ENCODE measurements at places on chromosomes 2 and 18.
A peak's percentile ranks its signal among the peaks of the same experiment; 100 is the strongest.

GRCh38 chr2:134446383-134447017, 192.6 kb downstream of the MGAT5 start:
- DNase-seq: peak; percentile 55

DNA sequence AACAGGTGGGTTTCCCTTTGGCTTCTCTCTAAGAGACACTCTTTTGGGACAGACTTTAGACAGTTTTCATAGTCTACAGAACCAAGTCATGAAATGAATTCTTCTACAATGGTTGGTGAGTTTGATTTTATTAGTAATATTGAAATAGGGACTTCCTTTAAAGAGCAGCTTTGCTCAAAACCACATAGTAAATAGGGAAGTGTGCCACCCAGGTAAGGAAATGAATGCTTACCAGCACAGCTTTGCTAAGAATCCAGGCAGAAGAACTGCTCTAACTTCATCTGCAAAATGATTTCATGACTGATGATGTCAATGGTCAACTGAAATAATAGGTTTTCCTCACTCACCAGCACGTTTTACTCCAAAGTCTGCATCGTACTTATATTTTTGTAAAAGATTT, 89.2 kb downstream of the NYAP2 start:
- no peak for DNase-seq

GRCh38 chr18:22912149-22912548, 21.0 kb upstream of the RBBP8 start:
- DNase-seq: no peak

GRCh38 chr18:76350134-76351025, 144.7 kb downstream of the ZNF516 start:
- no peak for DNase-seq

DNA sequence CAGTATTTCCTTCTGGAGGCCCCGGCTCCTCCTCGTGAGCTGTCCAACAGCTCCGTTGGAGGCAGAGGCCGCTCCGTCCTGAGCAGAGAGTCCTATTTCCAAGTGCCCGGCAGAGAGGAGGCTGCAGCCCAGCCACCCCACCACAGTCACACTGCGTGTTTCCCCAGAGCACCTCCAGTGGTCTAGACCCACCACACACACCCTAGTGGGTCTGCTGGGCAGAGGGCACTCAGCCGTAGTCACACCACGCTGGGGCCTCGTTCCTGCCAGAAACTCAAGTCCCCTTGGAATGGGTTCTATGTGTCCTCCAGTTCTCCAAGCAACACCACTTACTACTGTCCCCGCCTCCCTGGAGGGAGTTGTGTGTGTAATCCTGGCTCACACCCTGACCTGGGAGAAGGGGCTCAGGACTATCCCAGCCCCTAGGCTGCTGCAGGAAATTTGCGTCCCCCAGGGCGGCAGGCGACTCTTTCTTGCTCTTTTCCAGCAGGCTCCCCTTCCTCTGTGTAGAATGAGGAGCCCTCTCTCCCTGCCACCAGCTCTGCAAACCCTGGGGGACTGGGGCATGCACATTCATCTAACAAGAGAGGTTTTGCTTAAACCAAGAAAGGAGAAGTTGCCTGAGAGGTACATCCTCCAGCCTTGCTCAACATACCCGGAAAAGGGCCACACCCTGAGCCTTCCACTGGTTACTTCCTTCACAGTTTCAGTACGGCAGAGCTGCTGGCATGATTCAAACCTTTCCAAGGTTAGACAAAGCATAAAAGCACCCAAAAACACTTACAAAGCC, 114.1 kb downstream of the NDUFA10 start:
- DNase-seq: no peak

GRCh38 chr2:16141641-16141921, 201.2 kb downstream of the MYCN start:
- DNase-seq: no peak

DNA sequence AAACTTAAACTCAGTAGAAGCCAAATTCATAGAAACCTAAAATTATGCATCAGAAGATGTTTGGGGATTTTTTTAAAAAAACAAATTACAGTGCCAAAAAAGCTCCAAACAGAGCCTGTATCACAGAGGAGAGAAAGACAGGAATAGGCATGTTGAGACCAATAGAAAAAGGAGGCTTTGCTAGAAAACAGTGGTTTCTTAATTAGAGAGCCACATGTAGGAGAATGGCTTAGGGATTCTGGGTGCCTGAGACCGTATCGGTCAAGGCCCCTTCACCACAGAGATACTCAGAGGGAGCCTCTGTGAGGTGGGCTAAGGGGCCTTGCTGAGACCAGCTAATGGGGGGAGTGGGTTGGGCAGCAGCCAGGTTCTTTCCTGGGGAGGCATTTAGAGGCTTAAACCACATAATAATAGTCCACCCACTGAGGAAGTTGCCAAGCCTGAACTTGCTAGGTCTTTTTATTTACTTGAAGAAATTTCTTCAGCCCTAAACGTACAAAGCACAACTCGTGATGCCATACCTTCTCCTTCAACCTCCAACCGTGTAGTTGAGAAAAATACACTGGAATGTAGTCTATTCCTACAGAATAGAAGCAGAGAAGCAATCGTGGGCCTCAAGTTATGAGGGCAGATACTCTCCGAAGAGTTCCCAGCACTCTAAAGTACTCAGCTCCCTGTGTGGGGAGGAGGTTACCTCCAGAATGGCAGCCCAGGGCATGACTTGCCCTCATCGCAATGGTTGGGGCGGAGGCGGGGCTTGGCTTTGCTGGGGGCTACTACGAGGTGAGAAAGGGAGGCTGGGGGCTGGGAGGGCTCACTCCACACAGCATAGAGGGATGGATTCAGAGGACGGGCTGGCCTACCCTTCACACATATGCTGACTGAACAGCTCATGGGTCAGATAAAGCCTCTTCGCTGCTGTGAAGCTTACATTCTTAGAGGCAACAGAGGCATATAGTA, 237.9 kb downstream of the TPGS2 start:
- no peak for DNase-seq

- no peak for DNase-seq
Measured at GRCh38 chr2:219182331-219183150, 4.5 kb downstream of the RETREG2 start.

DNA sequence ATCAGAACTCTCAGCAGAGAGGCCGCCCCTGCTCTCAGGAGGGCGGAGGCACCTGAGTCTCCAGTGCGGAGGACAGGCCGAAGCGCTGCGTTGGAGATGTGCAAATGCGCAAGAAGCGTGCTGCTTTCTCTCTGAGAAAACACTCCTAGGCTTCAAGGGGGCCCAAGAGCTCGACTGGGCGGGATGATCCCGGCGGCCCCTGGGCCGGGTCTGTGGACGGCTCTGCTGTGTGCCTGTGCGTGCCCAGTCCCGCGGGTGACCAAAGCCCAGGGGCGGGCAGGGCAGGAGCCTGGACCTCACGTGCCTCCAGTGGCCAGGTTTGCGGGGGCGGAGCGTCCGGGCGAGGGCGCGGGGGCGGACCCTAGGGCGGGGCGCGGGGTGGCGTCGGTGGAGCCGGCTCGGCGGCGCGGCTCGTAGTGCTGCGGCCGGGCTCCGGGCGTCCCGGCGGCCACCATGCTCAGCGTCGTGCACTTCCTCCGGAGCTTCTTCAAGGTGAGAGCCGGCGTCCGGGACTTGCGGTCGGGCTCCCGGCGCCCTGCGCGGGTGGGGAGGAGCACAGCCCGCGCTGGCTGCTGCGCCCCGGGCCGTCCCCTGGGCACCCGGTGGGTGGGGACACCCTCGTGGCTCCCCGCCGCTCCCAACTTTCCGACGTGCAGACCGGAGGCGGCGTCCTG, at the start of gene ARHGEF4:
ARHGEF4 (plus strand) TSS at position 414 of the 674 bp plus-strand sequence; CDS start at position 454, 40 bp downstream.
- no peak for DNase-seq

DNA sequence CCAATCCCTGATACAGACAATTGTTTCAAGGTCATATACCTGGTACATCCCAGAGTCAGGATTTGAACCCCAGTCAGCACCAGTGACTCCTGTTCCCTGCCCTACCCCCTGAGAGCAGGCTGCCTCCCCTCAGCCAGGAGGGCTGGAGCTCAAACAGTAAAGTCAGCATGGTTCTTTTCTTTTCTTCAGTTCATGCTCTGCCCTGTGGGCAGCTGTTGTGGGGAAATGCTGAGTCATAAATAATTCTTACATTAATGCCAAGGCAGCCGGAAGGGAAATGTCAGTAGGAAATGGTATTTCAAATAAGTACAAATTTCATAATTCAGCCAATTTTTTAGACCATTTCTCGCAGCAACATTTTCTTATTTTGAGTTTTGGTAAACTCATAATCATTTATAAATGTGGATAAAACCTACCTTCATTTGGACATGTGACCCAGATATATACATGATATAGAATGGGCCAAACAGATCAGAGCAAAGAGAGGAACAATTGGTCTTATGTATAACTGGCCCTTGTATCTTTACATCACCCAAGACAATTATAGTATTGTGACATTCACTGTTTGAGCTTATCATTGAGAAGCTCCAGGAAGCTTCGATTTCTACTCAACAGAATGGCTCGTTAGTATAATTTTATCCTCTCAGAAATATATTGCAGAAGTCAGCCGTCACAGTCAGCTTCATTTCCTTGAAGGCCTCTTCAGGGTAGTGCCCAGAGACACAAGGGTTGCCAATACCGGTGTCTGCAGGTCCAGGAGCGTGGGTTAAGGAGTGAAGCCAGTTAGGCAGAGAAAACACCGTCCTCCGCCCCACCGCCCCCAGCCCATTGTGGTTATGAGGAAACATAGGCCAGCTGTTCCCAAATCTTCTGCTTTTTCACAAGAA, 28.0 kb upstream of the SCYGR1 start:
- DNase-seq: peak; percentile 47

DNA sequence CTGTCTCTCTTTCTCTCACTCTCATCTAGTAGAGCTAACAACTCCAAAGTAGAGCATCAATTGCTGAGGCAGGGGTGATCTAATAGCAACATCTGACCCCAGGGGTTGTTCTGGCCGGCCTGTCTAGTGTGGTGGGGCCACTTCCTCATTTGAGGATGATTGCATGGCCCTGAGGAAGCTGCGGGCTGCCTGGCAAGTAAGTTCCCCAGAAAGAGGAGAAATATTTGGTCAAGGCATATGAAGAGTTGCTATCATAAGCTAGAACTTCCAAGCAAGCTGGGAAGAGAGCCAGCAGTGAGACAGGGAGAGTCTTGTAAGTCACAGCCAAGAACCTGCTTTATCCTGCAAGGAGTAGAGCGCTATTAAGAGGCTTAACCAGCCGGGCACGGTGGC, 50.8 kb upstream of the TMEM87B start:
- no peak for DNase-seq

DNA sequence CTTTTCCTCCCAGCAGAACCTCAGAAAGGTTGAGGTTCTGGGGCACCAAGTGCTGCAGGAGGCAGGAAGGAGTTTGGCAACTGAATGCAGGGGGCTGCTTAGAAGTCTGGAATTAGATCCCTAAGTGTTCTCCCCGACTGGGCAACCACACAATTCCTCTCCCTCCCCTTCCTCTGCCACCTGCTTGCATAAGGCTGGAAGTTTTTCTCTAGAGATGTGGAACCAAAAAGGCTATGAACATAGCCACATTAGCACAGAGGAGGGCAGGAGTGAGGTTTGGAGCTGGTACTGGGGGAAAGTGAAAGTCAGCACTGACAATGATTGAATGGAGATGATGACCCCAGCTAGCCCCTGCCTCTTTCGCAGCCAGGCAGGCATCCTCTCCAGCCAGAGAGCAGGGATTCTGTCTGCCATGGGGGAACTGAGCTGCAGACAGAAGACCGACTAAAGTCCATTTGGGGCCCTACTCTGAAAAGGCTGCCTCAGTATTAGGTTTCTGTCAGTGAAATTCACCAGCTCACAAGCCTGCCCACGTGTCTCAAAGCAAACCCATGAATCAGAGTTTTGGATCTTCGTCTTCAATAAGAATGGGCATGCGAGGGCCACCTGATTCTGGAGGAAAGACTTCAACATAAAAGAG, 87.9 kb upstream of the ITGA6 start:
- DNase-seq: peak; percentile 32

DNA sequence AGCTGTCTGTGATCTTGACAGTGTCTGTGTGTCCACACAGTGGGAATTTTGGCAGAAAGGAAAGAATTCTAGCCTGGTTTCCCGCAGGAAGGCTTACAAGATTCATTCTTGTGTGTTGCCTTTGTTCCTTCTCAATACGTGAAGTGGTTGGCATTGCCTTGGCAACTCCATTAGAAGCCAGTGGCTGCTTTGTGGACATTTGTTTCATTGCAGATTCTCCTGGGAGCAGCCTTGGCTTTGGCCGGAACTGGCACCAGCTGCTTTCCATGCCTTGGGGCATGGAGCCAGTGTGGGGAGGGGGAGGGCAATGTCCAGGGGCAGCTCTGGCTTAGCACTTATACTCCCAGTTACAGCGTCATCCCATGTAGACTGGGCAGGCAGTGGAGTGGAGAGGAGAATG, 39.4 kb downstream of the KIF5C start:
- DNase-seq: no peak

DNA sequence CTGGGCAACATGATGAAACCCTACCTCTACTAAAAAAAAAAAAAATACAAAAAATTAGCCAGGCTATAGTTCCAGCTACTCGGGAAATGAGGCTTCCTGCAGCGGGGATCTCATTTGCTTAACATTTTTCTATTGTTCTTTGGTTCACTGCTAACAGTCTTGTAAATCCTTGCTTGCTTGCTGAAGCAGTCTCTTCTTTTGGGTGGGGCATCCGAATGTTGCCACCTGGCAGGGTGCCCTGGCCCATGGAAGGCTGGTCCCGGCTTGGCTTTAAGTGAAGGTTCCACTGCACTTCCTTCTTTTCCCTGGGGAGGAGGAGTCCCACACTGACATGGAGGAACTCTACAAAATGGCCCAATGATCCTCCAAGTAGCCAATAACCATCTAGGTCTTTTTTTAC, 6.0 kb upstream of the ANKRD29 start:
- no peak for DNase-seq

DNA sequence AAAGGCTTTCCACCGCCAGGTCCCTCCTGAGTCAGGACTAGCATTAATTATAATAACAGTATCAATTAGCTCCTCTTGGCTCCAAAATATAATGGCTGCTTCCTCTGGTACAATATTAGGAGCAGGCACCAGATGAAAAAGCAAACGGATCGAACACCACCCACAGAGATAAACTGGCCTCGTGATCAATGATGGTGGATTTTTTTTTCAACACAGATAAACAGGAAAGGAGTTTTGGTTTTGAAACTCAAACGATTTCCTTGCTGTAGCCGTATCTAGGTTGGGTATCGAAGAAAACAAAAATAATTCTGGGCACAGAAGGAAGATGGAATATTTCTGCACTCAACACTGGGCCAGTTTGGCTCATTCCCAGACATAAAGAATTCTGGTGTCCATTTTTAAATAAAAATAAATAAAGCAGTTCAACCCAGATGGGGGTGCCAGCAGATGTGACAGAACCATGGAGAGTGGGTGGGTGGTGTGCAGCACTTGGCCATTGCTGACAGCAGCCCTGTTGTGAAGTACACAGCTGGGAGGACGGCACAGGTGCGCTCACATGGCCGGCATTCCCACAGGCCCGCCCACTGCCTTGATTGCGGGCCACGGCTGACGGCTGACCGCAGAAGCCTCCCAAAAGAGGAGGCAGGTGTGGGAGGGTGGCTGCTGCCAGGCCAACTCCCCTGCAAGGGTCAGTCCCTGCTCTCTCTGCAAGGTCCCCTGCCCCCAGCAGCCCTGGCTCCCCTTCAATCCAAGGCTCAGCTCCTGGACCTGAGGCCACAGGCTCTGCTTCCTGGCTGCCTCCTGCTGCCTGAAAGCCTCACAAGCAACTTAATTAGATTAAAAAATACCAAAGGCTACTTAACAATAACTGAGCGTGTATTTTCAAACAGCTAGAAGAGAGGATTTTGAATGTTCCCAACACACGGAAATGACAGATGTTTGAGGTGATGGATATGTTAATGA, 351.9 kb upstream of the ID2 start:
- no peak for DNase-seq

- DNase-seq: peak; percentile 1
Measured at GRCh38 chr2:82839036-82839435, 1620.0 kb downstream of the SUCLG1 start.

- peak; percentile 3 for DNase-seq
Measured at GRCh38 chr2:232316461-232317330, 61.9 kb upstream of the ALPP start.
